ENCODE measurements at places on chromosomes 6 and 20.

DNA sequence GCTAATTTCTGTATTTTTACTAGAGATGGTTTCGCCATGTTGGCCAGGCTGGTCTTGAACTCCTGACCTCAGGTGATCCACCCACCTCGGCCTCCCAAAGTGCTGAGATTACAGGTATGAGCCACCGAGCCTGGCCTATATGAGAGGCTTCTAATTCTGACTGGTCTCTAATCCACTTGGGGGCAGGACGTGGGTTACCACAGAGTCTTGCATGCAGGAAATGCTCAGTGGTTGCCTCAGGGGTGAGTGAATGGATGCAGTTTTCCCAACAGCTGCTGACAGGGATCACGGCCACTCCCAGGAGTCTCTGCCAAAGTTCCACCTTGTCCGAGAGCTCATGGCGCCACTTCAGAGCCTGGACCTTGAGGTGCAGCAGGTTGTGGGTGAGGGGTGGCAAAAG lies 6.4 kb upstream of the FANCE start:
- DNase-seq: no peak

GRCh38 chr6:10633216-10633615 lies 61.2 kb downstream of the C6orf52 start:
- peak; percentile 90 for DNase-seq

DNA sequence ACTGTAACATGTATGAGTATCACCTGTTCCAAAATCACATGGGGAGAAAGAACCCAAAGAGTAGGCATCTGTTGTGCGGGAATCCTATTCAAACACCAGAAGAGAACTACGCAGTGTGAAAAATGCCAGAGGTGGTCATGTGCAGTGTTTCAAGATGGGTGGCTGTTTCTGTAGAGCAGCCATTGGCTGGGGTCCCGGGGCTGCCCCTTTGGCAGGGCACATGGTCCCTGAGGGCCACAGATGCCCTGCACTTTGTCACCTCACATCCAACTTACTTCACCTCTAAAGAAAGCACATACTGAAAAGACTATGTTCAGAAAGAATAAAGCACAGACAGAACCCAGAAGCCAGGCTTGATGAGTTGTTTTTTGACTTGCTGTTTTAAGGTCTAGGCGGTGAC lies 12.3 kb downstream of the MTCH1 start:
- DNase-seq: no peak

DNA sequence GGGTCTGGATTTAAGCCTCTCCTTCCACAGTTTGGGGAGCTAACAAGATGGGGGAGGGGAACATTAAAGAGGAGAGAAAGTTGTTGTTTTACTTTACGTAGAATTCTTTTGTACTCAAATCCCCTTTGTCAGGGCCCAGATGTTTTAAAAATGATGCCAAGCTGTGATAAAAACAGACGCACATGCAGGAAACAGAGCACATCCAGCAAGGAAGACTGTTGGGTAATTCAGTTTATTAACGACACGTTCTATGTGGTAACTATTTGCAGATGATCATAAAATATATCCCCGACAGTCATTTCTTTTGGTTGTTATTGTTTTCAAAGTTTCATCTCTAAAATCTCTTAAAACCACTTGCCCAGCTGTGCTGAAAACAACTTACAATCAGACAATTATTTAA lies 307.0 kb upstream of the PRDM1 start:
- no peak for DNase-seq

- DNase-seq: no peak
Measured at GRCh38 chr6:159493898-159494585, 199.0 kb downstream of the SOD2 start.

DNA sequence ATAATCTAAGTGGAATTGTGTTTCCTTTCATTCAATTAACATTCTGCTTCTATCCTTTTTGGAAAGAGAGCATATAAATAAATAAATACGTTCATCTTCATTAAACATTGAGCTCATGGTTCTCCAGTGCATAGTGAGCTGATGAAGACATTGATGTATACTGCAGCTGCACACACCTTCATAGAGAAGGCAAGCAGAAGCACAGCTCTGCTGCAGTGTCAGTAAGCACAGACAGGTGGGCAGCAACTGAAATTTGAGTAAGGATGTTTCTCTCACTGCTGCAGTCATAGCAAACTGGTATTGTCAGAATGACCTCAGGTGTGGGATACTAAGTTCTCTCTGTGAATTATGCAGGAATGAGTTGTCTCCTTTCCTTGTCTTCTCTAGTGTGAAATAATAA lies 202.9 kb downstream of the DOK5 start:
- no peak for DNase-seq

DNA sequence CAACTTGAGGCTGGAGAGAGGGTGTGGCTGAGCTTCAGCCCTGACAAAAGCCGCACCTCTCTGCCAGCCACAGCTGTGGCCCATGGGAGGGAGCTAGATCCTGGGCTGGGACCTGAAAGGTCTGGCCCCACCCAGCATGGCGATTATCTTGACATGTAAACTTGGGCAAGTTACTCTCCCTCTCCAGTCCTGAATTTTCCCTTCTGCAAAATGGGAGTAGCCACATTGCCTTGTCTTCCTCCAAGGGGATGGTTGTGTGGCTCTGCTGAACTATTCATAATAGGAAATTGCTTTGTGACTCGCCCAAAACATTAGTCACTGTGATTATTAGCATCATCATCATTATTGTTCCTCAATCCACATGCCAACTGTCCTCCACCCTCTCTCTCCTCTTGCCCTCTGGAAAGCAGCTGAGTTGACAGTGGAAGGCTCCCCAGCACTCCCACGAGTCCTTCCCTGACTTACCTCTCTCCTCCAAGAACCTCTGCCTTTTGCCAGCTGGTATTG lies 23.0 kb upstream of the RBPJL start:
- peak; percentile 49 for DNase-seq

GRCh38 chr6:170403451-170403850 lies 96.9 kb downstream of the FAM120B start:
- no peak for DNase-seq

- DNase-seq: no peak
Measured at GRCh38 chr6:155303361-155303870, 10.9 kb downstream of the TFB1M start.

DNA sequence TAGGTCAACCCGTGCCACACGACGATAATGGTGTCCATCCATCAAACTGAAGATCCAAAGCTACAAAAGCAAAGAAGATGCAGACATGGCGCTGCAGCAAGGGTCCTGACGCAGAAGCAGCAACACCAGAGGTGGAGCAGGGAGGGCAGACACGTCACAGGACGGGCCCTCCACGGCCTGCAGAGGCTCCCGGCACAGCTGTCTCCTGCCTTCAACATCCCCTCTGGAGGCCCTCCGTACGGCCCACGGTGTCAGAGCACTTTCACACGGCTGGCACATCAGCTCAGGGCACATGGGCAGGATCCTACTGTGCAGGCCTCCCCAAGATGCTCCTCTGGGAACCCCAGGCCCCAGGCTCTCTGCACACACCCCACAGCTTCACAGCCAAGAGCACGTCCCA lies 37.6 kb downstream of the WDR27 start:
- no peak for DNase-seq
